Renal cortex interstitium (tissue), 15 donors: ENCODE measurements at places on chromosomes 6 and 20. TPM values are rescaled to one million over a fixed set of nuclear protein-coding genes. Genes with fewer than 3 reads are reported as not detected.

Gene ABRACL
- polyA plus RNA-seq: 38.1 TPM

- no peak for DNase-seq
Measured at GRCh38 chr6:153099636-153100035, 31.4 kb downstream of the RGS17 start.

GRCh38 chr20:32465092-32465900 is 107.2 kb downstream of the ASXL1 start:
- DNase-seq: no peak

- no peak for DNase-seq
Measured at GRCh38 chr6:7381092-7381491, 8.4 kb downstream of the CAGE1 start.

GRCh38 chr20:18267815-18268214 is 20.5 kb upstream of the ZNF133 start:
- no peak for DNase-seq

Gene KCNK16
- not detected for polyA plus RNA-seq

DNA sequence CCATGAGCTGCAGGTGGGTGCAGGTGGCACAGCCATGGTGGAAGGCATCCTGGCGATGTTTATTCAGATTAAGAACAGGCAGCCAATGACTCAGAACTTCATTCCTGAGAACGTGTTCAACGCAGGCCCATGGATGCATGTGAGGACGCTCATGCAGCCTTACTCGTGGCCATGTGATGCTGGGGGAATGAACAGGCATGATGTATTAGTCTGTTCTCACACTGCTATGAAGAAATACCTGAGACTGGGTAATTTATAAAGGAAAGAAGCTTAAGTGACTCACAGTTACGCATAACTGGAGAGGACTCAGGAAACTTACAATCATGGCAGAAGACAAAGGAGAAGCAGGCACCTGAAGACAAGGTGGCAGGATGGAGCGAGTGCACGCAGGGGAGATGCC is 146.6 kb downstream of the RNASET2 start:
- no peak for DNase-seq

GRCh38 chr20:11403711-11404110 is 514.0 kb upstream of the BTBD3 start:
- DNase-seq: no peak

DNA sequence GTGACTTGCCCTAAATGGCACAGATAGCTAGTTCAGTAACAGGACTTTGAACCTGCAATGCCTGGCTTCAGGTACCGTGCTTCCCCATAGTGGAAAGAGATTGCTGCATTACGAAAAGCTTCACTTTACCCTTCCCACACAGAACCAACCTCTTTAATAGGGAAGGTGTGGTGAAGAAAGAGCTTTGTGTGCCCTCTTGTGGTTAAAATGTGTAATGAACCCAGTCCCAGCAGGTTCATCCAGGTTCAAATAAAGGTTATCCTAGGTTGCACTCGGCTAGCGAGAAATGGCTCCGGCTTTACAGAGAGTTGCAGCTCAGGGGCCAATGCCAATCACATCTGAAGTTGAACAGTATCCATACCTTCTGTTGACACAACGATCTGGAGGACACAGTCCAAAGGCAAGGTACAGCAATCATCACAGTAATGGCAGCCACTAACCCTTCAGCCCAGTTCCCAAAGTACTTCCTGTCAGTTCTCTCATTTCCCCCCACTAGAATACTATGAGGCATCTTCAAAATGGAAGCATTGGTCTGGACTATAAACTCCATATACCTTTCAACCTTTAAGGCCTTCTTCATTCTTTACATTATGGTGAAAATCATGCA is 3.0 kb downstream of the DEFB115 start:
- DNase-seq: no peak

DNA sequence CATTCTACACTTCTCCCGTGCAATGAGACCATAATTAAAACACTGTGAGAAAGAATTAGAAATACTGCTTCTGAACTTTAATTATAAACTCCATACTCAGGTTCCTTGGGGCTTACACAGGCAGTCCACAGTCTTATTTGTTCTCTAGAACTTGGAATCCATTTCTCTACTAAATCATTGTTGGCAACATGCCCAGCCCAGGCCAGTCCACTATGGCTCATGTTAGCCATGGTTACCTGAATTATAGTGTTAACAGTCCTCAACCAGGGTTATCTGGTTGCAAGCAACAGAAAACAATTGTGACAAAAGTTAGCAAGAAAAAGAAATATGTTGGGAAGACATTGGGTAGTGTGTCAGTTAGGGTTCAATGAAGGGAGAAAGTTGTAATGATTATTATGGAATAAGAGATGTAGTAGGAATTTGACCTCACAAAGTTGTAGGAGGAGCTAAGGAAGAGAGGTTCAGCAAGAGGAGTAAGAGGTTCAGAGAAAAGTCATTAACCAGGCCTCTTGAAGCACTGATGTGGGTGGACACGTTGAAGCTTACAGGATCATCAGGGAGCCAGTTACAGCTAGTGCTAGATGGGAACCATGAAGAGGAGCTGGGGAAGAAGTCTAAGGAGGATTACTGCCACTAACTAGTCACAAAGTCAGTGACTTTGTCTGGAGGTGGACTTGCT is 352.5 kb upstream of the PRND start:
- DNase-seq: no peak

Gene GPSM3
- 9.9 TPM for polyA plus RNA-seq

GRCh38 chr20:6178537-6178936 is 55.7 kb upstream of the FERMT1 start:
- no peak for DNase-seq

- DNase-seq: no peak
Measured at GRCh38 chr6:167163476-167164011, 5.8 kb upstream of the GPR31 start.

Gene NR2E1
- not detected for polyA plus RNA-seq

Gene SEL1L2
- not detected for polyA plus RNA-seq

GRCh38 chr6:18577491-18577890 is 190.3 kb downstream of the RNF144B start:
- DNase-seq: no peak

GRCh38 chr6:72206606-72207005 is 320.3 kb downstream of the RIMS1 start:
- DNase-seq: no peak

DNA sequence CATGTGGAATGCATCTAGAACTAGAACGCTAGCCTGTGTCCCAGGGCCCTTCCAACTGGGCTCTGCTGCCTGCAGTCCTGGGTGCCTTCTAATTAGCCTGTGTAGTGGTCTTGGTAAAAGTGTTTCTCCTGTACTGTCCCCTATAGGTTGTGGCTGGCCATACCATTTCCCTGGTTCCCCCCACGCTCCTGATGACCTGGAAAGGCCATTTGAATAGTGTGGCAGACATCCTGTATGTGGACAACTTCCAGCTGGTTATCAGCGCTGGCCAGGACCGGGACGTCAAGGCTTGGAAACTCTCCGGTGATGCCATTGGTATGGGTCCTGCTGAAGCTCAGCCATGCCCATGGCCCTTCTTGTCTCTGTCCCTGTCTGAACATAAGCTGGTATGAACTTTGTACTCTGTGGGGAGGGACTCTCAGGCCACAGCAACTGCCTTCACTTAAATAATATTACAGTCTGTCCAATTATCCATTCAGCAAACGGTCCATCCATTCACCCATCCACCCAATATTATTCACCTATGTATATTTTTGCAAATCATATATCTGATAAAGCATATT is 60.7 kb downstream of the SUN5 start:
- no peak for DNase-seq

DNA sequence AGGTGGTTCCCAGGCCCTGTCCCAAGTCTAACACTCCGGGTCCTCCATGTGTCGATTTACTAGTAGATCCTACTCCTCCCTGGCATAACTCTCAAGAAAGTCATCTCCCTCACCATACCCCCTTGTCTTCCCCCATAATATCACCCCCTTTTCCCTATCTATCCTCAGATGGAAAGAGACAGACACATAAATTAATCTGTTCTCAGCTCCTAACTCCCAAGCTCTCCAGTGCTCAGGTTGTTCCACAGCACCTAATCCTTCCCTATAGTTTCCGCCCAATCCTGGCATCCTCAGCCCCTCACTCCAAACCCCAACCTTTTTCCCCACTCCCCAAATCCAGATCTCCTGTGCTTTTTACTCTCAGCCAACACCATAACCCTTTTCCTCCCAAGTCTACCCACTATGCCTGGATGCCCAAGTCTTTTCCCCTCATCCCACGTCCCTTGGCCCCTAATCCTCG is 808 bp downstream of the ILRUN start:
- no peak for DNase-seq

DNA sequence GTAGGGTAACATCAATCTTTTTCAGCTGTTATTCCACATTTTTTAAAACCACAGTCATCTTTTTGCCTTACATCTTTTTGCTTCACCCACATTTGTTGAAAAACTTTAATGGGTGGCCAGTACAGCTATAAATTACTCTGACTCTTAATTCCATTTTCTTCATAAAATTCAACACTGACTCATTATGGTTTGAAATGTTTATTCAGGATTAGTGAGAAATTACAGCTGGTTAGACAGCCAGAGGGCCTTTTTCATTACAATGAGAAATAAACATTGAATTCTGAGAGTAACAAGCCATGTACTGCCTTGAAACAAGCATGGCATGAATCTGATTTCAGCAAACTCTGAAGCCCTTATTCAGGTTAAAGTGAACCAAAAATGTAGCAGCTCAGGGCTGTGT is 19.5 kb downstream of the NDUFAF4 start:
- DNase-seq: no peak
